Testis (tissue), 5 donors: ENCODE measurements at places on chromosomes 13 and 19. TPM values are rescaled to one million over a fixed set of nuclear protein-coding genes. Genes with fewer than 3 reads are reported as not detected.

DNA sequence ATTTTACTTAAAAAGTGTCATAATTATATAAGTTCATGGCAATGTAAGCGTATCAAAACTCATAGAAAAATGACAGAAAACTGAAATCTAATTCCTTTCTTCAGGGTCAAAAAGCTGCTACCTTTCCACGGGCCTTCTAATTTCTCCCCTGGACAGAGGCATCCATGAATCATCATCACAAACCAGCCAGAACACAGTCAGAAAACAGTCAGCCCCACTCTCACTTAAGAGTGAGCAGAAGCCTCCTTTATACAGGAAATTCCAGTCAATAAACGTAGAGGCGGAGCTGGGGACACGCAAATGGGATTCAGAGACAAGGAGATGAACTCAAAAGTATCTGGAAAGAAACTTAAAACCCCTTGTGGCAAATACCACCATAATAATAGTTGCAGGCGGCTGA is 54.2 kb upstream of the ABCC4 start:
- H3K4me3 ChIP-seq, result no peak overlapping the region
- DNase-seq, result no peak
- no peaks in the 10 kb centered on the region for H3K4me1 ChIP-seq
- no peaks in the 10 kb centered on the region for H3K27me3 ChIP-seq
- H3K36me3 ChIP-seq, result no peaks in the 10 kb centered on the region

- DNase-seq, result no peak
- H3K4me1 ChIP-seq, result no peaks in the 10 kb centered on the region
- H3K27ac ChIP-seq, result no peak overlapping the region
- no peaks in the 10 kb centered on the region for H3K36me3 ChIP-seq
- H3K4me3 ChIP-seq, result no peak overlapping the region
Measured at GRCh38 chr13:20305587-20305986, 73.5 kb upstream of the GJB6 start.

GRCh38 chr13:36975172-36975571 is 24.0 kb downstream of the ALG5 start:
- no peaks in the 10 kb centered on the region for H3K27me3 ChIP-seq
- no peak overlapping the region for H3K4me3 ChIP-seq

GRCh38 chr13:85236413-85236812 is 562.8 kb downstream of the SLITRK6 start:
- DNase-seq, result no peak
- H3K27me3 ChIP-seq, result no peaks in the 10 kb centered on the region

The KIR2DL4 gene
- total RNA-seq, result 0.31 TPM

The ZNF208 gene
- 27.6 TPM for total RNA-seq

DNA sequence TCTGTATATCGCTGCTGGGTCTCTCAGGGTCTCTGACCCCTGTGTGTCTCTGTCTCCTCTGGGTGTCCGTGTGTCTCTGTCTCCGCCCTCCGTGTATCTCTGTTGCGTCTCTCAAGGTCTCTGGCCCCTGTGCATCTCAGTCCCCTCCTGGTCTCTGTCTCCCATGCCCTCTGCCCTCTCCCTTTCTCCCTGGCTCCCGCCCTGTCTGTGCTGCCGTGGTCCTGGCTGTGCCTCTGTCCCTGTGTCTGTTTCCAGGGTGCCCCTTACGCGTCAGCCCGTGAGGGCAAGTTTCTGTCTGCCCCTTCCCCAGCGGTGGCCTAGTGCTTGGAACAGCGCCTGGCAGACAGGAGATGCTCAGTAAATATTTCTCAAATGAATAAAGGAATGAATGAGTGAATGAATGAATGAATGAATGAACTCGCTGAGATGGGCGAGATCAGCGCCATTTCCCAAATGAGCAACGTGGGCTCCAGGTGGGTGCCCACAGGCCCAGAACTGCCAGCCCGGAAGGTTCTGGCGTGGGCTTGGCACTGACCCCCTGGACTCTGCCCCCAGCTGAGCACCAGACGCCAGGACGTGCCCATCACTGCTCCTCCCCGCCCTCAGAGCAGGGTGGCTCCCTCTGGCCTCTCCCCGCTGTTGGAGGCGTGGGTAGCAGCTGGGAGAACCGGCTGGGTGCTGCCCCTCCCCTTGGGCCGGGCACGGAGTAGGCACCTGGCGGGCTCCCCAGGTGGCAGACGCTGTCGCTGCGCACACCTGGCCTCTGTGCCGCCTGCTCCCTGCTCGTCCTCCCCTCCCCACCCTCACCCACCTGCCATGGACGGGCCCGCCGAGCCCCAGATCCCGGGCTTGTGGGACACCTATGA is at the start of gene SULT2B1:
Gene SULT2B1 (plus strand): TSS at position 736 of the 866 bp plus-strand sequence. CDS start 81 bp downstream, at position 817.
- no peak for DNase-seq
- no peak within 1 kb of the TSS for H3K4me3 ChIP-seq
- no peak within 1 kb of the TSS for H3K27ac ChIP-seq
- peaks cover 4% of the 10 kb centered on the region for H3K4me1 ChIP-seq
- H3K36me3 ChIP-seq, result no peaks in the 10 kb centered on the region

The ATXN8OS gene
- total RNA-seq, result not detected

DNA sequence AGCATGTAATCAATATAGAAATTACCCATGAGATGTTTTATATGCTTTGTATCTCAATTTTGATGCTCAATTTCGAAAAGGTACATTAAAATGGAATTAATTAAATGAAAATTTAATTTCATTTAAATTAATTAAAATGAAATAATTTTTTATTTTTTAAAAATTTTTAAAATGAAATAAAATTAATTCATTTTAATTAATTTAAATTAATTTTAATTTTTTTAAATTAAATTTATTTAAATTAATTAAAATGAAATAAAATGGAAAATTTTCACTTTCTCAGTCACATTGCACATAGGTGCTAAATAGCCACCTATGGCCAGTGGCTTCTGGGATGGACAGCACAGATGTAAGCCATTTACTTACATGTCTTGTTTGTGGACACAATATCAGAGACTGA is 4.2 kb upstream of the SULT2B1 start:
- no peak overlapping the region for H3K27ac ChIP-seq
- H3K4me1 ChIP-seq, result no peaks in the 10 kb centered on the region
- no peaks in the 10 kb centered on the region for H3K36me3 ChIP-seq
- no peak for DNase-seq

GRCh38 chr19:13172346-13173138 is 22.3 kb downstream of the IER2 start:
- no peak overlapping the region for H3K4me3 ChIP-seq
- no peaks in the 10 kb centered on the region for H3K36me3 ChIP-seq
- no peak overlapping the region for H3K27ac ChIP-seq
- H3K27me3 ChIP-seq, result no peaks in the 10 kb centered on the region

- no peaks in the 10 kb centered on the region for H3K27me3 ChIP-seq
- H3K36me3 ChIP-seq, result no peaks in the 10 kb centered on the region
- H3K4me3 ChIP-seq, result no peak overlapping the region
- no peak for DNase-seq
- no peak overlapping the region for H3K27ac ChIP-seq
Measured at GRCh38 chr13:86155756-86156155, 356.5 kb upstream of the SLITRK6 start.

The RNF225 gene
- total RNA-seq, result not detected

- no peak for DNase-seq
- H3K4me3 ChIP-seq, result no peak overlapping the region
- no peak overlapping the region for H3K27ac ChIP-seq
Measured at GRCh38 chr19:52739576-52739975, 4.7 kb upstream of the ZNF611 start.

GRCh38 chr13:109509154-109509900 is 277.1 kb downstream of the IRS2 start:
- H3K4me3 ChIP-seq, result no peak overlapping the region
- no peak overlapping the region for H3K27ac ChIP-seq
- no peaks in the 10 kb centered on the region for H3K36me3 ChIP-seq
- H3K4me1 ChIP-seq, result no peaks in the 10 kb centered on the region
- H3K27me3 ChIP-seq, result no peaks in the 10 kb centered on the region

The EXOC3L2 gene
- total RNA-seq, result 30.2 TPM

The PROZ gene
- 0.81 TPM for total RNA-seq

DNA sequence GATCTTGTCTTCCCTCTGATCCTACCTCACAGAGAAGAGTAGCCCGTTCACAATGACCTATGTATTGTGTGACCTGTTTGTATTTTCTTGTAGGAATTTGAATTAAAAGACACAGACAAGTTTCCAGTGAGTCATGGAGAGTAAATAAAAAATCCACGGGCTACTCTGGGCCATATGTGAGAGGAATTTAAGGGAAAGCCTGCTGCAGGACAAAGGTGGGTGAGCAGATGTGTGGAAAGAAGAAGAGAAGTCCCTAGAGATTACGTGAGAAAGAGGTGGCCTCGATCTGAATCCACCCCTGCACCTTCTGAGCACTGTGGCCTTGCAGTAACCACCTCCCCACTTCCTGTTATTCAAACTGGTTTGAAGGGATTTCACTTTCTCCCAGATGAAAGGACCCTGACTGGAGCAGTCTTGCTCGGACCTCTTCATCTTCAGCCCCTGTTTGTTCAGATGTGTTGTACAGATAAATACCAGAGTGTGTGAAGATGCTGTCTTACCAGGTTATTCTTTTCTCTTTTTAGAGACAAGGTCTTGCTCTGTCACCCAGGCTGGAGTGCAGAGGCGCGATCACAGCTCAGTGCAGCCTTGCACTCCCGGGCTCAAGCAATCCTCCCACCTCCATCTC is 205.4 kb downstream of the PDS5B start:
- H3K4me1 ChIP-seq, result no peaks in the 10 kb centered on the region
- H3K36me3 ChIP-seq, result no peaks in the 10 kb centered on the region
- H3K27ac ChIP-seq, result no peak overlapping the region
- no peak overlapping the region for H3K4me3 ChIP-seq
- DNase-seq, result no peak
- no peaks in the 10 kb centered on the region for H3K27me3 ChIP-seq

DNA sequence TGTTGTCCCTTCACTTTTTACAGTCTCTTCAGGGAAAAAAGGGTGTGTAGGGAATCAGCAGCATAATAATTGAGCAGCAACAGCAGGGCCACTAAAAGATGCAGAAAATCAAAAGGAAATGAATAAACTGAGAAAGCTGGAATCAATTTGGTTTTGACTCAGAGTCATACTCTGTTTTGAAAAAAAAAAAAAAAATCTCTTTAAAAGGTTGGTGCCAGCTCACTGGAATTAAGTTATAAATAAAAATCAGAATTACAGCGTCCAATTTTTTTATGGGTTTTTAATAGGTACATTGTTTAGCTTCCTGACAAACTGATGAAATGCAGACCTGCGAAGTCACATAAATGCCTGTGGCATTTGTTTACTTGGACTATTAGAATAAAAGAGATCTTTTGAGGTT is 231.9 kb downstream of the COG6 start:
- no peaks in the 10 kb centered on the region for H3K27me3 ChIP-seq
- no peak for DNase-seq
- no peak overlapping the region for H3K27ac ChIP-seq
- H3K4me3 ChIP-seq, result no peak overlapping the region

- H3K4me3 ChIP-seq, result no peak overlapping the region
- H3K4me1 ChIP-seq, result peaks cover 3% of the 10 kb centered on the region
- H3K27me3 ChIP-seq, result no peaks in the 10 kb centered on the region
- H3K36me3 ChIP-seq, result no peaks in the 10 kb centered on the region
- no peak overlapping the region for H3K27ac ChIP-seq
Measured at GRCh38 chr13:33743438-33744368, 74.2 kb upstream of the RFC3 start.

GRCh38 chr19:56594783-56595547 is at the start of gene ZNF71:
Gene ZNF71 (plus strand): TSS chr19:56595302. CDS start chr19:56601559, 6,257 bp downstream.
- no peaks in the 10 kb centered on the region for H3K27me3 ChIP-seq
- H3K27ac ChIP-seq, result peak within 1 kb of the TSS; percentile 71
- peak; percentile 92 for DNase-seq
- peaks cover 5% of the 10 kb centered on the region for H3K4me1 ChIP-seq
- no peaks in the 10 kb centered on the region for H3K36me3 ChIP-seq

DNA sequence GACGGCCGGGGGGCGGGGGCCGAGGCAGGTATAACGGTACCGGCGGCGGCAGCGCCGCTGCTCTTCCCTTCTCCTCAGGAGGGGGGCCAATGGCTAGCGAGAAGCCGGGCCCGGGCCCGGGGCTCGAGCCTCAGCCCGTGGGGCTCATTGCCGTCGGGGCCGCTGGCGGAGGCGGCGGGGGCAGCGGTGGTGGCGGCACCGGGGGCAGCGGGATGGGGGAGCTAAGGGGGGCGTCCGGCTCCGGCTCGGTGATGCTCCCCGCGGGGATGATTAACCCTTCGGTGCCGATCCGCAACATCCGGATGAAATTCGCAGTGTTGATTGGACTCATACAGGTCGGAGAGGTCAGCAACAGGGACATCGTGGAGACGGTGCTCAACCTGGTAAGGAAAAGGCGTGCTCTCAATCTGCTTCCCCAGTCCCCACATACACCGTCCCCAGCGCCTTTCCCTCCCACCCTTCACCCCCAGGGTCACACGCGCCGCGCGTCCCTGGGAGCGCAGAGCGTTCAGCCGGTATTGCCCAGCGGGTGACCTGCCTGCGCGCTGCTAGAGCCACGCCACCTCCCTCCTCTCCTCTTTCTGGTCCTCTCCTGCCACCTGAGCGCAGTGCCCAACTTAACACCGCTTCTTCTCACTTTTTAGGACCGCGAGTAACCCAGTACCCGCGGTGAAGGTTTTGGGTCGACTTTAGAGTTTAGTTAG is 814 bp downstream of the NBEA start:
- no peaks in the 10 kb centered on the region for H3K27me3 ChIP-seq
- peak overlapping the region; percentile 89 for H3K27ac ChIP-seq
- peak overlapping the region; percentile 97 for H3K4me3 ChIP-seq
- H3K36me3 ChIP-seq, result no peaks in the 10 kb centered on the region
- H3K4me1 ChIP-seq, result peaks cover 6% of the 10 kb centered on the region

The CGB2 gene
- total RNA-seq, result 0.99 TPM

The SHISA2 gene
- 8.2 TPM for total RNA-seq

- no peaks in the 10 kb centered on the region for H3K27me3 ChIP-seq
- H3K4me3 ChIP-seq, result no peak overlapping the region
Measured at GRCh38 chr13:109175666-109176065, 546.3 kb downstream of the MYO16 start.

The PSPN gene
- 5.1 TPM for total RNA-seq

DNA sequence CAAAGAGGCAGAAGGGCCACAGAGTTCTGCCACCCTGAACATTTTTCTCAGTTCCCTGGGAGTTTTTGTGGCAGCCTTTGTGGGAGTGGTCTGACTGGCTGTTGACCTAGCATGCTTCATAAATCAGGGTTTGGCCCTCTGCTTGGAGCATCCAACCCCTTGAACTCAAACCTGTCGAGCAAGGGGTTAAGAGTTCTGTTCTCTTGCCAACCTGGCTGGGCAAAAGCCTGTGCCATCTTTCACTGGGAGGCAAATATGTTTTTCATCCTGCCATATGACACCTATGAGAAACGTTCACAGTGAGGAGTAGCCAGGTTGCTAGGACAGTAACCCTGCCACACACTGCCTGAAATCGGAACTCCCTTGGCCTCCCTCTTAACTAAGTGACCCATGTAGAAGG is 7.7 kb upstream of the TEX26 start:
- no peak overlapping the region for H3K4me3 ChIP-seq
- DNase-seq, result no peak
- peaks cover 24% of the 10 kb centered on the region for H3K4me1 ChIP-seq
- H3K27me3 ChIP-seq, result no peaks in the 10 kb centered on the region
- no peaks in the 10 kb centered on the region for H3K36me3 ChIP-seq
